ENCODE measurements at places on chromosomes 4 and X. TPM values are rescaled to one million over a fixed set of nuclear protein-coding genes. Genes with fewer than 3 reads are reported as not detected.

DNA sequence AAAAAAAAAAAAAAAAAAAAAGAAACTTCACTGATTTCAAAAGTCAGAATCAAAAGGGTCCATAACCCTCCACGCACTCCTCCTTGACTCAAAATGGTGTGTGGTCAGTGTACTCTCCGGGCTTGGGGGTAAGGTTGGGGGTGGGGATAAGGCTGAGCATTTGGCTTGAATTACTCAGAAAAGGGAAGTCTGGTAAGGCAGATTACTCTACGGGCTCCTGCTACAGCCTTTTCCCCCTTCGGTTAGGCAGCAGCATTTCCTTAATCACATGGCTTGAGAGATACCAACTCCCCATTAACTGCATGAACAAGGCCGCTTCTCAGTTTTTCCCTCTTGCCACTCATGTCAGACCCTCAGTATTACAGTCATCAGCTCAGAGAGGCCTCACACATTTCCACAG lies 135.4 kb upstream of the DUSP21 start:
- H3K4me3 ChIP-seq = no peak overlapping the region
- no peaks in the 10 kb centered on the region for H3K36me3 ChIP-seq
- H3K27ac ChIP-seq = no peak overlapping the region
- no peak for DNase-seq
- H3K4me1 ChIP-seq = no peaks in the 10 kb centered on the region

DNA sequence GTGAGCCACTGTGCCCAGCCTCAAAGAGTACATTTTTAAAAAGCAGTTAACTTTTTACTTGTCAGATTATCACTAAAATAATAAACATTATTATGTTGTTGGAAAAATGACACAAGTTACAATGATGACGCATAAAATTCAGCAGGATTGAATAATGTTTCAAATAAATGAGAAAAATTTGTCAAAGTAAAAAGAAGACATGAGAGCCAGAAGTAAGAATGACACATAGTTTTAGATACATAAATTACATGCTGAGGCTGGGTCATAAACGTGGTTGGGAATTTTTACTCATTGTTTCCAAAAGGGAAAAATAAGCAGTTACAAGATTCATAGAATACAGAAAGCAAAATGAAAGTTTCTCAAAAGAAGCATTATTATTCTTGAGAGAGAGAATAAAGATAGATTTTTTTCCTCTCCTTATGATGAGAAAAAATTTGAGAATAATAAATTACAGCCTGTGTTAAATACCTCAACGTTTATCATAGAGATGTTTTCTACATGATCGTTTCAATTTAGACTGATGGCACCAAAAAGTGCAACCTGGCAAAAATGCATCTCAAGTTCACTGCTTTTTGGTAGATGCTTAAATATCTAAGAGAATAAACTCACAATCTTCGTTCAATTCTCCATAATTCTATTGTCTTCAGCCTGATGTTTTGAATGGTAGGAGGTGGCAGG lies 40.4 kb downstream of the GUCY1B1 start:
- no peak overlapping the region for H3K4me3 ChIP-seq
- no peaks in the 10 kb centered on the region for H3K4me1 ChIP-seq
- H3K27me3 ChIP-seq = no peaks in the 10 kb centered on the region
- H3K27ac ChIP-seq = no peak overlapping the region
- H3K36me3 ChIP-seq = no peaks in the 10 kb centered on the region

The VAMP7 gene
- total RNA-seq = 15.8 TPM

GRCh38 chr4:38071801-38072431 lies 111.7 kb downstream of the PTTG2 start:
- H3K27me3 ChIP-seq = no peaks in the 10 kb centered on the region
- H3K27ac ChIP-seq = peak overlapping the region; percentile 44
- H3K36me3 ChIP-seq = no peaks in the 10 kb centered on the region
- H3K4me1 ChIP-seq = peaks cover 5% of the 10 kb centered on the region

- H3K27me3 ChIP-seq = no peaks in the 10 kb centered on the region
- no peaks in the 10 kb centered on the region for H3K4me1 ChIP-seq
- no peak overlapping the region for H3K27ac ChIP-seq
- no peak for DNase-seq
- no peaks in the 10 kb centered on the region for H3K36me3 ChIP-seq
These were observed 41.8 kb downstream of the PRKG2 start for GRCh38 chr4:81173213-81173612.

GRCh38 chrX:10175319-10175871 lies 18.6 kb downstream of the CLCN4 start:
- H3K4me3 ChIP-seq = no peak overlapping the region
- no peak for DNase-seq
- H3K4me1 ChIP-seq = no peaks in the 10 kb centered on the region
- H3K27ac ChIP-seq = no peak overlapping the region

- H3K4me1 ChIP-seq = peaks cover 7% of the 10 kb centered on the region
- H3K36me3 ChIP-seq = no peaks in the 10 kb centered on the region
- H3K27me3 ChIP-seq = peaks cover 90% of the 10 kb centered on the region
- no peak overlapping the region for H3K27ac ChIP-seq
- peak overlapping the region; percentile 26 for H3K4me3 ChIP-seq
- DNase-seq = peak; percentile 65
These were observed 2.1 kb downstream of the PITX2 start for GRCh38 chr4:110620691-110621327.

The IL2 gene
- total RNA-seq = not detected

DNA sequence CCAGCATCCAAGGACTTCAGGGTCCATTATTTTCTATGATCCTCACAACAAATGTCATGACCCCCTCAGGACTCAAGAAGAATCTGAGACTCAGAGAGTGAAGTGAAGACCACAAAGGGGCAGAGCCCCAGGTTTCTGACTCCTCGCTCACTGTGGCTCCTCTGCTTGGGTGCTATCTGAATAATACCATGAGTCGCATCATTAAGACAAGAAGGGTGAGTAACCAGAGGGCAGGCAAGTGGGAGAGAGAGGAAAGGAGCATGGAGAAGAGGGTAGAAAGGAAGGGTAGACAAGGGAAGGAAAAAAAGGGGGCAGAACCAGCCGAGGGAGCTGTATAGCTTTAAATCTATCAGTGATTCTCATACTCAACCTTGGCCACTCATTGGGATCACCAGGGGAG lies 15.5 kb upstream of the HSD17B10 start:
- H3K27ac ChIP-seq = no peak overlapping the region
- no peaks in the 10 kb centered on the region for H3K36me3 ChIP-seq
- no peaks in the 10 kb centered on the region for H3K27me3 ChIP-seq
- H3K4me3 ChIP-seq = no peak overlapping the region
- peaks cover 3% of the 10 kb centered on the region for H3K4me1 ChIP-seq
- no peak for DNase-seq

- no peak for DNase-seq
- H3K27ac ChIP-seq = no peak overlapping the region
- peaks cover 14% of the 10 kb centered on the region for H3K36me3 ChIP-seq
- no peak overlapping the region for H3K4me3 ChIP-seq
These were observed 11.4 kb upstream of the UBA1 start for GRCh38 chrX:47182106-47182700.

DNA sequence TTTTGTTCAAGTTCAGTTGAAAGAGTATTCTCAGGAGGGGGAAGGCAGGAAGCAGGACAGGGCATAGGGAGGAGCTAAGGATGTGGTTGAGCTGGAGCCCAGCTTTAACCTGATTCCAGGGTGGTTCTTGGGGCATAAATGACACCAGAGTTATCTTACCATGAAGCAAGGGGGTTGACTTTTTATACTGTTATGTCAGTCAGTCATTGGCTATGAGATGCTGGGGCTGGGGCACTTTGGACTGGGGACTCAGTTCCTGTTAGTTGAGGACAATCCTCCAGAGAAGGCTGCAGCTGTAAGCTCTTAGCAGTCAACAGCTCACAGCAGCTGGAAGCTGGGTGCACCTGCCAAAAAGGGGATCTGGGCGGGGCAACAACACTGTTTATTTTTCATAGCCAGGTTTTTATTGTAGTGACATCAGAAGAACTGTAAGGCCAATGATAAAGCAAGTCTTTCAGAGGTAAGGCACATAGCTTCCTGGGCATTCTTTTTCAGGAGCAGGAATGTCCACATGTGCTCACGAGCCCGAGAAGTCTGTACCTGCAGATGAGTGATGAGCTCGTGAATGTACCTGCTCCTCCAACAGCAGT lies 78.5 kb downstream of the MID1IP1 start:
- no peak overlapping the region for H3K4me3 ChIP-seq
- H3K36me3 ChIP-seq = no peaks in the 10 kb centered on the region
- H3K27me3 ChIP-seq = no peaks in the 10 kb centered on the region
- peak; percentile 59 for DNase-seq

The FRAS1 gene
- total RNA-seq = 15.0 TPM

DNA sequence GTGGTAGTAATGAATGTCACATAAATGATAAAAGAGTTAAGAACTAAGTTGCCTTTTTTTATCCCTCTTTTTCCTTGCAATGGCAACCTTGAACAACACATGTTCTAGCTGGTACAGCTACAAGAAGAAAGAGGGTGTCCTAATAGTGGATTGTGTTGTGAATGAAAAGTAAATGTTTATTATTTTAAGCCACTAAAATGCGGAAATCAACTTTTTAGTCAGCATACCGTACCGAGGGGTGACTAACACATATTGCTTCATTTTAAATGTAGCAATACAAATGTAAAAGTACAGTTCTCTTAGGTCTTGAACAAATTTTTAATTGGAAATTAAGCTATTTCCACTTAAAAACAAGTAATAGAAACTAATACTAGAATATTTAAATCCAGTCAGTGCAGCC lies 17.7 kb upstream of the AP1AR start:
- H3K27me3 ChIP-seq = no peaks in the 10 kb centered on the region
- no peak for DNase-seq
- H3K4me1 ChIP-seq = no peaks in the 10 kb centered on the region

Measured in pancreas (tissue), 10 donors.